ENCODE measurements at places on chromosomes 3 and 15.

DNA sequence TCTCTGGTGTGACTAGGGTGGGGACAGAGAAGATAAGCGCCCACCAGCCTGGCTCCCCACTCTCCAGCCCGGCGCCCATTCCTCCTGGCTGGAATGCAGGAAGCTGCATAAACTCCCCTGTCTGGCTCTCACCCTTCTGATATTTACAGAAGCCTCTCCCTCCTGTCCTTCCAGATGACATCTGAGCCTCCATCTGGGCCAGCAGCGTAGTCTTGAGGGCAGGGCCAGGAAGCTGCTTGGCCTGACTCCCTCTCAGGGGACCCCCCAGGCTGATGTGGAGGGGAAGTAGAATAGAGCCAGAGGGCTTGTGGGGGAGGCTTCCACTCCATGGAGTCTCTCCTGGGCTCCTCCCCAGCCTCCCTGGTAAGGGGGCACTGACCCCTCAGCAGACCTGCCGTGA lies 49.9 kb downstream of the LINGO1 start:
- DNase-seq: no peak

GRCh38 chr15:98164571-98164970 lies 204.1 kb downstream of the ARRDC4 start:
- DNase-seq: no peak

DNA sequence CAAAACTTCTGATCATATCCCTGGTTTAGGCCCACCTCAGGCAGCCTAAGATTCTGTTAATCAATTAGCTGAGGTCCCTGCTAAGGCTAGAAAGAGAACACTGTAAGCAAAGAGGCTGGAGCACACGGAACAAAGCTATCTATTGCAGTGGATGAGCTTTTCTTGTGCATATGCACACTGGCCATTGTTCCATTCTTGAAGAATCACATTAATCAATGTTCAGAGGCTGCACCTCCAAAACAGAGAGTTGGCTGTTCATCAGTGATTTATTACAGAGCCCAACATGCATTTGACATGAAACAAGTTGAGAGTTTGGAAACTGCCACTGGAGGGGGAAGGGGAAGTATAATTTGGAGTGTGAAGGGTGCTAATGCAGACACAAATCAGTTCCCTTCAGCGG lies 873.0 kb downstream of the ROBO1 start:
- no peak for DNase-seq

GRCh38 chr3:40317061-40317855 lies 7.8 kb downstream of the EIF1B start:
- DNase-seq: no peak

DNA sequence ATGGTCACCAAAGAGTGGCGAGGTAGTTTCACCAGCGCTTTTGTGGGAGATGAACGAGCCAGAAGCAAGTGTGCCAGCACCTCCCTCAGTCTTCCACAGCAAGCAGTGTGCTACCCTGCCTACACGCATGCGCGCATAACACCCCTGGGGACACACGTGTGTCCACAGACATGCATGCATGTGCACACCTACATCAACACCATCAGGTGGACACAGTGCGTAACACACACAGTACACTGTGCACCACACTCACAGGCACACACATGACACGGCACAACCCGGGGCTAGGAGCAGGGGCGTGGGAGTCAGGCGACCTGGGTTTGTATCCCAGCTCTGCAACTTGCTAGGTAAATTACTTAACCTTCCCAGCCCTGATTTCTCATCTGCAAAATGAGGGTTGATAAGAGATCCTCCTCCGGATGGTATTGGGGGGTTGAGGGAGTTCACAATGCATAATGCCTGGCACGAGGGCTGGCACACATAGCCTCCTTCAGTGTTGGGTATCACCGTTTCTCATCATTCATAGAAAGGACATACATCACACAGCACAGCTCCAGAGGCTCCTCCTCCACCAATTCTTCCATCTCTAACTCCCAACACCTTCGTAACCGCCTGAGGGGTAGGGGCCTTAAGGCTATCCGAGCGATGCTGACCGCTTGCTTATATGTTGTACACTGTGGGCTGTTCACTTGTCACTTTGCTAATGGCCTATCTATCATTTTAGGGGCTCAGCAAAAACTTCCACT lies 174.9 kb downstream of the SMAD6 start:
- DNase-seq: no peak

DNA sequence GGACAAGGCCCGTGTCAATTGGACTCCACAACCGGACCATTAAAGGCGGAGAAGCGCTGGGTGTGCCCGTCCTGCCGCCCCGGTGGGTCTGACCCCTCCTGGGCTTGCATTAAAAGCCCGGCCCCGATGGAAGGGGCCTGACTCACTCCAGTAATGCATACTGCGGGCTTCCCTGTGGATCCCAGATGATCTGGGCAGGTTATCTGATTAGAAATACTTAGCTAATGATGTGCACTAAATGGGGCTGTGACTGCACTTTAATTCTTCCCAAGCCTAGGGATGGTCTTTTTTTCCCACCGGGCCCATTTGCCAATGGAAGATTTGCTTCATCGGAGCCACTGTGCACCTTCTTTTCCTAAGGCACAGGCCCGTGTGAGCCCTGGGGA lies 124.9 kb downstream of the TMEM266 start:
- no peak for DNase-seq

DNA sequence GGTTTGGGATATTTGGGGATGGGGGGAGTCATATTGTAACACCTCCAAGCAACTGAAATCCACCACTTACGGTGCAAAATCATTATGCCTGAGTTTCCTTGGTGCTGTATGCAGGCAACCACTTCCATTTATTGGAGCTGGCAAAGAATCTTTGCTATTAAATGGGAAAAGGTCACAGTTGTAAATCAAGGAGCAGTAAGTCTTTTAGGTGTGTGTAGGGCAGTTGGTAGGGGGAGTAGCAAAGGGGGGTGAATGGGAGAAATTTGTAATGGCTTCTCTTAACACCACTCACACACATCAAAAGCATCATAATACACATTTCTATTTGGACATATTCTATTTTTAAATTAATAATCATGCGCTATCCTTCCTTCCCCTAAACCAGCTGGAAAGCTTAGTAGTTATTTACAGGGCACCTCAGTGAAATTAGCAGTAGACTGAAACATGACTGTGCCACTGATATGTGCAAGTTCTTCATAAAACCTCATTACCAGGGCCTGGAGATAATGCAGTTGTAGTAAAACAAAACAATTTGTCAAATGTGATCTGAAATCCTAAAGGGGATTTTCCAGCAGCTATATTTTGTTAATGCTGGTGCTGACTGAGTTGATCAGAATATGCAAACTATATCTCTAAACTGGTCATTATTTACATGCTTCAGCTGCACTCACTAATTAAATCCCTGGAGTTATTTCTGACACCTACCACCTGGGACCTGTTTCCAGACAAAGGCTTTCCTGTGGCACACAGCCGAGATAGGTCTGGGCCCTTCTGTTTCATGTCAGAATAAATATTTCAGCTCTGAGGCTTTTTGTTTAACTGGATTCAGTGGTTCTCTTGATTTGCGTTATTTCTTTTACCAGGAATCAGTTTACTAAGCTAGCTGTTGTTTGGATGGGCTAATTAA lies 90.1 kb downstream of the B3GALNT1 start:
- DNase-seq: no peak

GRCh38 chr3:152321955-152322377 lies 53.2 kb downstream of the MBNL1 start:
- DNase-seq: no peak

- no peak for DNase-seq
Measured at GRCh38 chr3:153173758-153174516, 11.9 kb downstream of the RAP2B start.

- DNase-seq: no peak
Measured at GRCh38 chr3:40901298-40901697, 298.0 kb upstream of the CTNNB1 start.

GRCh38 chr3:131973731-131974130 lies 61.1 kb downstream of the CPNE4 start:
- no peak for DNase-seq

DNA sequence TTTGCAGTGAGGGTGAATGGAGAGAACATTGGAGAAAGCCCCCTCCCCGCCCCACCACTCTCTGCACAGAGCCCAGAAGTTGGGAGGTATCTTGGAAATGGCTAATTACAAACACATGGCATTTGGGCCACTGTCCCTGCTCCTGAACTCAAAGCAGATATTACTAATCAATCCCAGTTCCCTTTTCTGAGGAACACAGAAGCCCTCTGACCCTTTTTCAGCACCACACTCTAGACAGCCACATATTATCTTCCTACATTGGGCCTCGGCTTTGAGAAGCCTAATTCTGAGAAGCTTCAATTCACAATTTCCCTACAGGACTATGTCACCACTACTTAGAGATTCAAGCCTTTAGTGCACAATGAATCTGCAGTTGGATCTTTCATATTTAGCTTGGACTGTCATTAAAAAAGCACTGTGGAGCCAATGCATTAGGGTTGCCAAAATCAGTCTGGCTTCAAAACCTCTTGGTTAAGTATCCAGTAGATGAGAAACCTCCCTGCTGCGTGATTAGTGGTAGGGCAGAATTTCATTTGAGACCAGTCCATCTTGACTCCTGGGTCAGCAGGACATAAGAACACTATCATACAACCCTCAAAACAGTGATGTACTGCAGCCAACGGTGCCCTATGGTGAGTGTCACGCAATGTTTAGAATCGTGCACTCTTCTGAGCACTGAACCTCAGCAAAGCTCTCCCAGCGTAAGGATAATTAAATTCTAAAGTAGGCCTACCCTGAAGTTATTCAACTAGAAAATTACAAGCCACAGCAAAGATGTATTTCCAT lies 26.1 kb downstream of the MGLL start:
- no peak for DNase-seq

- no peak for DNase-seq
Measured at GRCh38 chr3:170323331-170323730, 34.2 kb upstream of the SKIL start.

GRCh38 chr3:188166441-188166840 lies 12.5 kb downstream of the LPP start:
- no peak for DNase-seq

DNA sequence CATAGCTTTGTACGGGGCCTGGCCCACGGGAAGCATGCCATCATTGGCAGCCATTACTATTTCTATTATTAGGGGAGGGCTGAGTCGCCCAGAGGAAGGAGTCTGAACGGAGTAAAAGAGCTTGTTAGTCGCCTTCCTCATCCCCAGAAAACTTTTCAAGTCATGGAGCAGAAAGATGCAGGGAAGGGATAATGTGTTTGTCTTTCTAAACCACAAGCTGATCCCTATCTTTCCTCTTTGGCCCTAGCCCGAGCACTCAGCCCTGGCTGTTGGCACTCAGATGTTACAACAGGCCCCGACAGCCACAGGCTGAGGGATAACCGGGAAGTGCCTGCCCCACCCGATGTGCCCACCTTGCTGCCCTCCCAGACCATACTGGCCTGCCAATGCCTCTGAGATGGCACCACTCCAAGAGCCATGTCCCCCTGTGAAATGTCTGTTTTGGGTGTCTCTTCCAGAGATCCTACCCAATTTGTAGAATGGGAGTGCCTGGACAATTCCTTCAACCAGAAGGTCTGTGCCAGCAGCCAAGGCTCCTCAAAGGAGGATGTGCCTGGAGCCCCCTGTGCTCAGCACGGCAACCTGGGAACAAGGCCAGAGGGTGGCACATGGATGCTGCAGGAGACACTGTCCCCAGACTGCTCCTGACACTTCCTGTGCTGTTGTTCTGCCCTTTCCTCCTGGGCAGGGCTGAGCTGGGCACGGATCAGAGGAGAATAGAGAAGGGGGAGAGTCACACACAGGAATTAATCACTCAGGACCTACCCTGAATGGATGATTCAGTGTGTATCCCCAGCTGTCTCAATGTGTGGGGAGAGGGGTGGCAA lies 10.8 kb downstream of the PAK6 start:
- DNase-seq: no peak

DNA sequence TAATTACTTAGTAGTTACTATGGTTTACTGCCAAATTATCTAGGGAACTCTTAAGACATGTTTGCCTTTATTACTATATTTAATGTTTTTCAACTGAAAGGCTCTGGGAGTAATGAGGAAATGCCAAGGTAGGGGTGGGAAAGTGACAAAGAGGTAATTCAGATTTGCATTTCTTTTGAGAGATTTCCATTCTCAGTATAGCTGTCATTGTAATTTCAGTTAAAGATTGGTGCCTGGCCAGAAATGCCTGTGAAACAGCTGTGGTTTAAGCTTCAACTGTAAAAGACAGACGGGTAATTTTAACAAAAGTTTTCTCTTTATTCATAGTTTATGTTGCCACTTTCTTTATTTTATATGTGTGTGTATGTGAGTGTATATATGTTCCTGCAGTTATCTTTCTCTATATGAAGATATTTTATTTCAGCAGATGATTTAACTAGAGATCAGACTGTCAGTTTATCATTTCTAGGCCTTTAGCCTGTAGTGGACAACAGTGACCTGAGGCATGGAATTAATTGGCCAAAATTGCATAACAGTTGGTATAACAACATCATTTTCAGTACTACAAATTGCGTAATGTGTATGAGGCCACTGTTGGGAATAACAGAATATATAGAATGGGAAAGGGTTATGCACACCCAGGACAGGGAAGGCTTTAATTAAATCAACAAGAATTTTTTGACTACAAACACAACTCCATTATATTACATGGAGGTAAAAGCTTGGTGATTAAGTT lies 119.0 kb downstream of the BBX start:
- no peak for DNase-seq

- DNase-seq: no peak
Measured at GRCh38 chr3:55574671-55575070, 87.6 kb upstream of the WNT5A start.

DNA sequence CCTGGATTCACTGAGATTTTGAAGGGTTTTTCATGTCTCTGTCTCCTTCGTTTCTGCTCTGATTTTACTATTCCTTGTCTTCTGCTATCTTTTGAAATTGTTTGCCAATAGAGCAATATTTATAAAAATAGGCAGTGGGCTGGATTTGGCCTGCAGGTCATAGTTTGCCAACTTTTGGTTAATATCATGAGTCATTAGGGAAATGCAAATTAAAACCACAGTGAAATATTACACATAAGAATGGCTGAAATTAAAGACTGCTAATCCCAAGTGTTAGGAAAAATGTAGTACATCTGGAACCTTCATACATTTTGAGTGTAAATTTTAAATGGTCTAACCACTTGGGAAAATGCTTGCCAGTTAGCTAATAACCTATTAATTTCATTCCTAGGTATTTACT lies 56.3 kb downstream of the ABI3BP start:
- DNase-seq: no peak

DNA sequence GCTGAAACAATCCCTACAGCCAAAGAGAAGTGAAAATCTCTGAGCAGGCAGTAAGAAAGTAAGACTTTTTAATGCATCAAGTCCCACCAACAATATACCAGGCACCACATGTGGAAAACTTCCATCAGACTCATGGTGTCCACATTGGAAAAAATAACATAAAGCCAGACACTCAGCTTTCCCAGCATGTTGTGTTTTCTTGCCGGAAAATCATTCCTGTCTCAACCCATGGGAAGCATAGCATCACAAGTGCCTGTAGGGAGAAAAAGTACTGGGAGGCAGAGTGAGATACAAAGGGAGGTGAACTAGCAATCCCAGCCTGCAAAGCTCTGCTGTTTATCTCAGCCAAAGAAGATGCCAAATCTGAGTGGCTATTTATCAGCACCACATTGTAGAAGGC lies 868.9 kb downstream of the SI start:
- DNase-seq: no peak
